Renal cortical epithelial cell (primary cell): ENCODE measurements at places on chromosomes 12 and 14. TPM values are rescaled to one million over a fixed set of nuclear protein-coding genes. Genes with fewer than 3 reads are reported as not detected.
A peak's percentile ranks its signal among the peaks of the same experiment; 100 is the strongest.

GRCh38 chr12:53613821-53614220, 12.4 kb downstream of the ATF7 start:
- peak; percentile 41 for DNase-seq

GRCh38 chr12:105912882-105913678, 225.7 kb downstream of the NUAK1 start:
- DNase-seq: no peak

GRCh38 chr12:52860102-52860823, 11.5 kb upstream of the KRT78 start:
- peak; percentile 71 for DNase-seq

GRCh38 chr14:74618078-74618952, 6.3 kb upstream of the LTBP2 start:
- peak; percentile 78 for DNase-seq

DNA sequence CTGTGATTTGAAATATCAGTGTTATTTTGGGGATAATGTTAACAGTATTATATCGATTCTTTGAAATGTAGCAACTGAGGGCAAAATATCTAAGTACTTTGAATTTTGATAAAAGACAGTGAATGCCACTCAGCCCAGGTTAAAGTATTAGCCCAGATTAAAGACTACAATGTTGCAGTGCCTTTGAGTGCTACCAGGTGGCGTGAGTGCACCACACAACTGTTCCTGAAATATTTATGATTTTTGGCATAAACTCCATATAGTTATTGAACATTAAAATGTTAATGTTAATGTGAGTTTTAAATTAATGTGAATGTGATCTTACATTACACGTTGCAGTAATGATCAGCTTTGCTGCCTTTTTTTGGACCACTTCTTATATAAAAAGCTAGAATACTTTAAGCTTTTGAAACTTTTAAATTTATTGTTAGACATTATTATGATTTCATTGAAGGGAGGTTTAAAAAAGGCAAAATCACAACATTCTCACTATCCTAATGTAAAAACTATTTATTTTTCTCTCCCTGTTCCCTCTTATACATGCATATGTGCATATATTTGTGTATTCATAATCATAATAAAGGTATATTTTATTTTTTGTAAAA, 22.5 kb downstream of the MRPS35 start:
- DNase-seq: no peak

GRCh38 chr14:22622255-22622654, 21.9 kb downstream of the OR6J1 start:
- DNase-seq: no peak

GRCh38 chr12:71581206-71581605, 82.4 kb downstream of the ZFC3H1 start:
- DNase-seq: peak; percentile 40

DNA sequence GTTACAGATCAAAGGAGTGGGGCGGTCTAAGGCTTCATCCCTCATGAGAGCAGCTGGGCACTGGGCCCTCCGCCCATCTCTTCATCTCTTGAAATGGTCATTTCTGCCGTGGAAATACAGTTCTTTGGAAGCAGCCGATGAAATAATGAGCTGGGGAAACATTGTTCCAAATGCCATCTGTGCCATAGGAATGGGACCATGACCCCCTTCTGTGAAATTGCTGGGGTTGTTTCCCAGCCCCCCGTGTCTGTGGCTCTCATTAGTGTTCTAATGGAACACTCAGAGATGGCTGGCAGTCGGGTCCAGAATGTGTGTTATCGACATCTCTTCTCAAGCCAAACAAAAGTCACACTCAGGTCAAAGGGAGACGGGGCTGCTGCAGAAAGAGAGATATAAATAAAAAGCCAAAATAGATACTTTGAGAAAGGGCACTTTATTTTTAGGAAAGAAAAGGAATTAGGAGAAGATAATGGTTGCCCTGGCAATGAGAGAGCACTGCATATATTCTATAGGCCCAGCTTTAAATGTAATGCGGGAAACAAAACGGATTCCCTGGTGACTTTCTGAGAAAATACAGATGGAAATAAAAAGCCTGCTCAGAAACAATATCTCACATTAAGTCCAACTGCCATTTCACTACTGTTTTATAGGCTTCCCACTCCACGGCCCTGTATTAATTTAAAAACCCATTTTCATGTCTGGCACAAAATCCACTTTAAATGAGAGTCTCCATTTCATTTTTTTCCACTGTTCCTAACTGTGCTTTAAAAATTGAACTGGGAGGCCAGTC, 107.1 kb downstream of the TTC8 start:
- no peak for DNase-seq

- DNase-seq: no peak
Measured at GRCh38 chr12:100899301-100899700, 104.7 kb downstream of the ANO4 start.

DNA sequence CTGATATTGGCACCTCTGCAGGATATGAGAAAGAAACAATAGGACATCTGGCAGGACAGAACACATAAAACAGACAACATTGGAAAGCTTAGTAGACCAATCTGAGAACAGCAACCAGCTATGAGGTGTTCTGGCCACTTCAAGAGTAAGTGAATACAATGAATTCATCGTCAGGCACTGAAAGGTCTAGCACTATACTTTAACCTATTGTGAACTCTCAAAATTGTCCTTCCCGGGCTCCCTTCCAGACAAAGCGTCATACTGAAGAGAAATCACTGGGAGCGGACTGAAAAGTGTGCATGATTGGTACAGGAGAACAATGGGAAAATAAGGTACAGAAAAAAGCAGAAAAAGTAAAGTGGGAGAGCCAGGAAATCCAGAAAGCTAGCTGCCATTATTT, 75.8 kb downstream of the LRP6 start:
- no peak for DNase-seq

- peak; percentile 57 for DNase-seq
Measured at GRCh38 chr14:69354383-69355153, 43.5 kb downstream of the ERH start.

DNA sequence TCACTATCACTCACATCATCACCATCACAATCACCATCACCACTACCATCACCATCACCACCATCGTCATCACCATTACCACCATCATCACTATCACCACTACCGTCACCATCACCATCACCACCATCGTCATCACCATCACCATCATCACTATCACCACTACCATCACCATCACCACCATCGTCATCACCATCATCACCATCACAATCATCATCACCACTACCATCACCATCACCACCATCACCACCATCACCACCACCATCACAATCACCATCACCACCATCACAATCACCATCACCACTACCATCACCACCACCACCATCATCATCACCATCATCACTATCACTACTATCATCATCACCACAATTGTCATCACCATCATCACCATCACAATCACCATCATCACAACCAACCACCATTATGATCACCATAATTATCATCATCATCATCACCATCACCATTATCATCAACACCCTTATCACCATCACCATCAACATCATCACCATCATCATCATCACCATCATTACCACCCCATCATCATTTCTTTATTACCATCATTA, 90.8 kb downstream of the DICER1 start:
- no peak for DNase-seq

DNA sequence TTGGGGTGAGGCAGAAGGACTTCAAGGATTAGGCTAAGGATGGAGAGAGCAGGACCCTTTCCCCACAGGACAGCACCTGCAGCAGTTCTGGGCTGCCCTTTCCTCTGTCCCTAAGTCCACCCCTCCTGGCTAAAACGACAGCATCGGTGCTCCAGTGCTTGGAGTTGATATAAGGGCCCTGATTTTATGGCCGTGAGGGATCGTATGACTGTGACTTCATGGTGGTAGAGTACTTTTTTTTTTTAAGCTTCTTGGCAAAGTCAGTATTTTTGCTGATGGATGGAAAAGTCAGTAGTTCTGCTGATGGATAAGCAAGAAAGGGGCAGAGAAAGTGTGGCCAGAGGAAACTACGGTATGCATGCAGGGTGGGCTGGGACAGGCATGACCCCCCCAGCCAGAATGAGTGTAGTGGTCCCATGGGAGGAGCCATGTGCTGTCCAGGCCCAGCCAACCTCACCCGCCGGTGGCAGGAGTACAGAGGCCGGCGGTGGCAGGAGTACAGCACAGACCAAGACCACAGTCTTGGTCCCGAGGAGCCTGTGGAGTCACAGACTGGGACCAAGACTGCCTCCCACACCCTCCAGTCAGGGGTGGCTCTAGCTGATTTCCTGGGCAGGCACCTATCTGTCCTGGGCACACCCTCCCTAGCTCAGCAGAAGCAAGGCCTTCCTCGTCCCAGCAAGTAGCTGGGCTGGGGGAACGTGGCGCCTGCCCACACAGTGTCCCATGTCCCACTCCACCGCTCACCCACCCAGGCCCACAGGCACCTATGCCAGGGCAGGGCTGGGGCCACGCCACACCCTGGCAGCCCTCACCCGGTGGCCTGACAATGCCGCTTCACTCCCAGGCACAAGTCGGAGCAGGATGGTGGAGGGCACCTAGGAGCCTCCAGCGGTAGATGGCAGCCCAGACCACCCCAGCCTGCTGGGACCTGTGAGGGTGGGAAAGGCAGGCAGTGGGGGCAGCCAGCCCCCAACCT, 46.3 kb downstream of the CCDC88C start:
- DNase-seq: no peak

DNA sequence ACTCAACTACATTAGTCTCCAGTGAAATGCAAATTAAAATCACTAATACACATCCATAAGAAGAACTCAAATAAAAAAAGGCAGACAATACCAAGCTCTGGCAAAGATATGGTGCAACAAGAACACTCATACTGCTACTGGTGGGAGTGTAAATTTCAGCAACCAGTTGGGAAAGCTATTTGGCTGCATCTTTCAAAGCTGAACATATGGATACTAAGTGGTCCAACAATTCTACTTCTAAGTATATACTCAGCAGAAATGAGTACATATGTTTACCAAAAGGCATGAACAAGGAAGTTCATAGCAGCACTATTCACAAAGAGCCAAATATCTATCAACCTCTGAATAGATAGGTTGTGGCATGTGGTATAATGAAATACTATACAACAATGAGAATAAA, 27.3 kb downstream of the CAPS2 start:
- no peak for DNase-seq

- DNase-seq: peak; percentile 2
Measured at GRCh38 chr12:7190268-7191055, 976 bp downstream of the PEX5 start.

- peak; percentile 2 for DNase-seq
Measured at GRCh38 chr12:58225203-58225877, 284.0 kb downstream of the ATP23 start.

- peak; percentile 91 for DNase-seq
Measured at GRCh38 chr12:19201661-19202060, 72.1 kb downstream of the PLEKHA5 start.

- DNase-seq: no peak
Measured at GRCh38 chr14:44154446-44154845, 352.6 kb downstream of the FSCB start.

GRCh38 chr14:105502446-105503295, 11.6 kb downstream of the TEDC1 start:
- no peak for DNase-seq

DNA sequence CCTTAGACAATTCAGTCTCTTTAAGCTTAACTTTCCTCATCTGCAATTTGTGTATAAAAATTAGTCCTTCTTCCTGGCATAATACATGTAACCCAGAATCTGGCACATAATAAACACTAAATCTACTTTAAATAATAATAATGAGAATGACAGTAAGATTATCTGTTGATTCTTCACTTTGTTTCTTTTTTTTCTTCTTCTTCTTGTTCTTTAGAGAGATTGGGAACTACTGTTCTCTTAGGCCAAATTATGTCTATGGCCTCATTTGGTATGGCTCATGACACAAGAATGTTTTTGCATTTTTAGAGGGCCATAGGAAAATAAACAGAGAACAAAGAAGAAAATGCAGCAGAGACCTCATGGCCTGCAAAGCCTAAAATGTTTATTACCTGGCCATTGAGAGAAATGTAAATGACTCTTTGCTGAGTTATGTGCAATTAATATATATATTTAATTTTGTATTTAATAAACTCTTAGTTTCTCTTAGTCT, 275.8 kb downstream of the SLC6A15 start:
- DNase-seq: peak; percentile 55

DNA sequence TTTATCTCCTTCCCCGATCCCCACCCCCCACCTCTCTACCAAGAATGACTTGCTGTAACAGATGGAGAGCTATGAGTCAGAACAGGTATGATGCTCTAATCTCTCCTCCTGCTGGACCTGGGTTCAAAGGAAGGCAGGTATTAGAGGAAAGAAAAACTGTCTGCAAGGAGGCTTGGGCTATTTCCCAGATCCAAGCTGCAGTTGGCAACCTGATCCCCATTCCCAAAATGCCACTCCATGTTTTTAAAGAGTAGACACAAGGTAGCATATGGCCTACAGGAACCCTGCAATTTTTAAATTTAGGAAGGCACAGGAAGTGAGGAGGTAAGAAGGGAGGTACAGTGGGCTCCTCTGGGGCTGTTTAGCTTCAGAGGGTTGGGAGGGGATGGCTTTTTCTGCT, 33.0 kb downstream of the SRRM4 start:
- DNase-seq: no peak

DNA sequence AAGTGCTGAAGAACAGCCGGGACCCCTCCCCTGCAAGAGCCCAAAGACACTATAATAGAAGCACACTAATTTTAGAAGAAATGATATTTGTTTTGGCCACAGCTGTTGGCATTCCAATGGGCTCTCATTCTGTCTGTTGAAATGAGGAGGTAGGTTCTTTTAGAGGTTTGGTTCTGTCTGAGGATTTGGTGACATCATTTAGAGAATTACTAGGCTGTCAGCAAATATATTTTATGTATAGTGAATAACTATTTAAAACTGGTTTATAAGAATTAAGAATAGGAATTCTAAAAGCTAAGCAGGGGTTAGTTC, 200.7 kb upstream of the SLC38A2 start:
- no peak for DNase-seq

DNA sequence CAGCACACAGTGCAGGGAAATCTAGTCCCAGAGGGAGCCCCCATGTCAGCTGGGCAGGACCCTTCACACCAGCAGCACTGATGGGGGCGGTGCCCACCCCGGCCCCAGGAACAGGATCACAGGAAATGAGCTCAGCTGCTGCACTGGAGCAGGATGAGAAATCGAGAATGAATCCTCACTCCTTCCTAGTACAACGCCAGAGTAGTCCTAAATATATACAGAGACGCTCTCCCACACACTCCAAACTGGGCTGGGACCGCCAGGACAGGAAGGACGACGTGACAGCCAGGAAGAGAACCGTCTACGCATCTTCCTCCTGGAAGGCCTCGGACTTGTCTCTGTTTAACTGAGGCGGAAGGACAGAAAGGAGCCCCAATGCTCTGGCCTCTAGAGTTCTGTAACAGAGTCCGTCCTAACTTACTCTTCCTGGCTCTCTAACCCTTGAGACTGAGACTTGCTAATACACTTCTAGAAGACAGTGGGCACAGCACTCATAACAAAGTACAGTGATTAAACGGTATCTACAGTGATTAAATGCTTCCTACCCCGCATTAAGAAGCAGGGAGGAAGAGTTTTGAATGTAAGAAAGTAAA, 33.4 kb downstream of the CDC42BPB start:
- no peak for DNase-seq

GRCh38 chr12:24945845-24946244, 3.1 kb downstream of the BCAT1 start:
- no peak for DNase-seq

- no peak for DNase-seq
Measured at GRCh38 chr12:92472201-92472600, 230.6 kb upstream of the PLEKHG7 start.

- no peak for DNase-seq
Measured at GRCh38 chr12:95230313-95230712, 12.7 kb downstream of the VEZT start.

The GDF3 gene
- total RNA-seq: not detected in 2 replicates

The FBXL14 gene
- 6.4 and 17.3 TPM in 2 replicates for total RNA-seq

The DAO gene
- not detected in 2 replicates for total RNA-seq

The ACOT6 gene
- total RNA-seq: not detected in 2 replicates

The TOMM20L gene
- not detected in 2 replicates for total RNA-seq

The HCAR2 gene
- total RNA-seq: under 0.01 TPM in 1 of 2 replicates, not detected in the other

The PROX2 gene
- total RNA-seq: not detected in 2 replicates

The OAS3 gene
- 7.1 and 24.7 TPM in 2 replicates for total RNA-seq

The KRT6C gene
- not detected in 2 replicates for total RNA-seq
